Ureter (tissue), 1 donor: ENCODE measurements at places on chromosomes 1 and 21. TPM values are rescaled to one million over a fixed set of nuclear protein-coding genes. Genes with fewer than 3 reads are reported as not detected.

DNA sequence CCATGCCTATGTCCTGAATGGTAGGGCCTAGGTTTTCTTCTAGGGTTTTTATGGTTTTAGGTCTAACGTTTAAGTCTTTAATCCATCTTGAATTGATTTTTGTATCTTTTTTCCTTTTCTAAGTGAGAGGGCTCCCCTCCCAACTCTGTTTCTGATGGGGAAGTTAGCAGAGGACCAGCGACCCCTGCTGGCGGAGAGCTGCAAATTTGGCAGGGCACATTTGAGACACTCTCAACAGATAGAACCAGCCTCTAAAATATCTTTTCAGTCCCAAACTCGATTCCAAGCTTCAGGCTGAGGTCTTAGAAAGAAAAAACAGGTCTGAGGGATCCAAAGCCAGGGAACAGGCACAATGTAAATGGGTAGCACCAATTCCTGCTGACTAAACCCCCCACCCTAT, 32.5 kb downstream of the LRRC3 start:
- no peak for DNase-seq

DNA sequence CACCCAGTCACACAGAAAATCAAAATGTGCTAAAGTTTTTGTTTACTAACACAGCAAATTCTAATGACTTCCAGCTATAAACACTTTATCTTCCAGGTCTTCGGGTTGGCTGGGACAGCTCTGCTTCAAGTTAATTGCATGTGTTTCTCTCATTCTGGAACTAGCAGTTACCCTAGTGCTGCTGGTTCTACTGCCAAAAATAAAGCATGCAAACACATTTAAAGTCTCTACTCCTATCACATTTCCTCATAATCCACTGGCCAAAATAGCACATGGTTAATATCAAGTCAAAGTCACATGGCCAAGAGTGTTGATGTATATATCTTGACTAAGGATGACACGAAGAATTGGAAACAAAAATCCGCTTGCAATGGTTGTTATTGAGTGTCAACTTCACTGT, 973.1 kb upstream of the ADGRL2 start:
- no peak for DNase-seq

GRCh38 chr1:12436817-12437599, 181.0 kb downstream of the DHRS3 start:
- DNase-seq = no peak

DNA sequence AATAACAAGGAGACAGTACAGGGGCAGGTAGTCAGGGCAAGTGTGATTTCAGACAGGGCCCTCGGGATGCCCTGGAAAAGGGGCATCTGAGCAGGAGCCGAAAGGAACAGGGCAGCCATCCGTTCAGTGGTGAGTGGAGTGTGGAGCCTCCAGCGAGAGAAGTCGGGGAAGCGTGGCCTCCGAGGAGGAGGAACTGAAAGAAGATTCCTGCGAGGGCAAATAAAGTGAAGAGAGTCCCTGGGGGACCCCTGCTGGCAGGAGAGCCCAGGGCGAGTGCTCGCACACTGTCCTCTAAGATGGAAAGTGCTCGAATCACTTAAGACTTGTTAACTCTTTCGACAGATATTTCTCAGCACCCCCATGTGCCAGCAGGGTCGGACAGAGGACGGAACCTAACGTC, 3.5 kb upstream of the UTS2 start:
- no peak for DNase-seq

- no peak for DNase-seq
Measured at GRCh38 chr1:6800745-6801144, 15.5 kb downstream of the CAMTA1 start.

- no peak for DNase-seq
Measured at GRCh38 chr1:2801046-2801445, 447 bp downstream of the TTC34 start.

GRCh38 chr1:26705788-26706311, 10.0 kb downstream of the ARID1A start:
- DNase-seq = peak; percentile 29

AGMAT gene
- 2.0 TPM for total RNA-seq

LRRC39 gene
- 1.8 TPM for total RNA-seq

FAM163A gene
- 0.16 TPM for total RNA-seq

KCNE2 gene
- total RNA-seq = not detected
